ENCODE measurements at places on chromosomes 12 and 14.

- DNase-seq, result no peak
Observed at GRCh38 chr12:100953217-100953616, 158.6 kb downstream of the ANO4 start.

GRCh38 chr14:100871234-100872186 is 32.0 kb downstream of the RTL1 start:
- no peak for DNase-seq

DNA sequence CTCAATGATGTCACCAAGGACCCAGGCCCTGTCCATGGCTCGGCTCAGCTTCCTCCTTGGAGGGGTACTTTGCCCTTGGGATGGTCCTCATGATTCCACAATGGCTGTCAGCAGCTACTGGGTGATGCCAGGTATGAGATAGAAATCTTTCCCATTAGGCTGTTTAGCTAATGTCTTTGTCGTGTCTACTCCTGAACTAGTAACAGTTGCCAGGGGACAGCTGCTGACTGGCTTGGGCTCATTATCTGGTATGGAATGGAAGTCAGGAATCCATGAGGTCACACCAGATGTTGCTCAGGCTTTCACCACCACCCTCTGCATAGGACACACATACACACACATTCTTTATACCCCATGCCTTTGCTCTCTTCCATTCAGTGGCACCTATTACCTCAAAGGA is 9.2 kb downstream of the PRPH start:
- DNase-seq, result no peak

DNA sequence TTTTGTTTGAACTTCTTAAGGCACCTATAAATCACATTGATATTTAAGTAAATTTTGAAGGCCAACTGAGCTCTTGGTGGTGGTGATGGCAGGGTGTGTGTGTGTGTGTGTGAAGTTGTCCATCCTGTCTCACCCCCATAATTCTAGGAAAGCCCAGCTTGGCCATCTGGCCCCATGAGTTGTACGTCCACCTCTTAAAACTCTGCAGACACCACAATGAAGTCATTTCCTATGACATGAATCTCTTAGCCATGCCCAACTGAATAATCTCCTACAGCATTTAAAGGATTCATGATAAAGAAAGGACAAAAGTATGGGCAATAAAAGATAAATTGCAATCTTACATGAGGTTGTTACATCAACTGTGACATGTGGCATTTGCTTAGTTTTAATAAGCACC is 123.4 kb downstream of the TTC7B start:
- DNase-seq, result no peak

GRCh38 chr12:122722387-122722786 is 5.8 kb upstream of the HCAR3 start:
- DNase-seq, result no peak

GRCh38 chr12:24947541-24948419 is 1.1 kb downstream of the BCAT1 start:
- no peak for DNase-seq

GRCh38 chr12:89427508-89428156 is 75.3 kb upstream of the DUSP6 start:
- DNase-seq, result no peak

DNA sequence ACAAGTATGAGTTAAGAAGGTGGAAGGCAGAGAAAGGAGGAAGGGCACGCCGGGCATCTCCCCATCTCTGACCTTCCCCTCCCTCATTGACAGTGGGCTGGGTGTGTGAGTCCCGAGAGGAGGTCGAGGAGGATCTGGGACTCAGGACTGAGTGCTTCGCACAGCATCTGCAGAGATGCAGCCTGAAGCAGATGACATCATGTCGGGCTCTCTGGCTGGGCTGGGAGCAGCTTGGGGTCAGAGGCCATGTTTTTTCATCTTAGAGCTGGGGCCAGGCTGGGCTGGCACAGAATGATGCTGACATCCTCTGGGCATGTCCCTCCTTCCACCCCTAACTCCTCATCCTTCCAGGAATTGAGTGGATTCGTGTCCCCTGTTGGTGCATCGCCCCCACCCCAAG is 43.5 kb downstream of the CMKLR1 start:
- DNase-seq, result no peak

- no peak for DNase-seq
Observed at GRCh38 chr12:116677202-116677661, 60.6 kb downstream of the SPRING1 start.

GRCh38 chr12:51528852-51529650 is 62.0 kb upstream of the SCN8A start:
- no peak for DNase-seq

DNA sequence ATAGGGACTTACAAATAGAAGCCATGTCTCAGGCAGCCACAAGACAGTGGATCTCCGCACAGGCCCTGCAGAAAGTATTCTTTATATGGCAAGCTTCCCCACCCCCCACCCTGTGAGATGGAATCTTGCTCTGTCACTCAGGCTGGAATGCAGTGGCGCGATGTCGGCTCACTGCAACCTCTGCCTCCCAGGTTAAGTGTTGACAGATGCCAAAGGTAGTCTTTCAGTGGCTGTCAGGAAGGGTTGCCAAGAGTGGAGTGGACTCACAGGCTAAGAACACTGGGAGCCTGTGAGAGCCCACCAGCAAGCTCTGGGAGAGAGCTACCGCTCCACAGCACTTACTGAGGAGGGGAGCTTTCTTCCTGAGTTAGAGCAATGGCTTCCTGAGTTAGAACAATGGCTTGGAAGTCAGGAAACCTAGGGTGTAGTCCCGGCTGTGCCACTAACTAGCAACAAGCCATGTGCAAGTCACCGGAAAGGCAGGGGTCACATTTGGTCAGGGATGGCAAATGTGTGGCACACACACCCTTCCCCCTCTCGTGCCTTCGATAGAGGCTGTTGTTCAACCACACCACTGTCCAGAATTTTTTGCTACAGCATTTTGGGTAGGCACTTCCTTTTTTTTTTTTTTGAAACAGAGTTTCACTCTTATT is 2.6 kb downstream of the RNASE1 start:
- no peak for DNase-seq

DNA sequence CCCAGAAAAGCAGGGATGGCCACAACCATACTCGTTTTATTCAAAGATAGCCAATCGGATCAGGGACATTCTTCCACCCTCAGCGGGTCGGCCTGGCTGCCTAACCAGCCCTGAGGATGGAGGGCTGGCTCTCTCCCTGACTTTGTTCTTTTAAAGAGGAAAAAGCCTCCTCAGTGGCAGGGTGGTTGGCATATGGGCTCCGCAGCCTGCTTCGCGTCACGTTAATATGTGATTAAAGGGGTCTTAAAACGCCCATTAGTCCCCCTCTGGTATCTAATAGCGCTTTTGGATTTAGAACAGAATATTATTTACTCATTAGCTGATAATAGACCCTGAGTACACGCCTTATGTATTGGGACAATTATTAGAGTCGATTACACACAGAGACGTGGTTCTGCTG is 199.4 kb downstream of the PHETA1 start:
- no peak for DNase-seq

DNA sequence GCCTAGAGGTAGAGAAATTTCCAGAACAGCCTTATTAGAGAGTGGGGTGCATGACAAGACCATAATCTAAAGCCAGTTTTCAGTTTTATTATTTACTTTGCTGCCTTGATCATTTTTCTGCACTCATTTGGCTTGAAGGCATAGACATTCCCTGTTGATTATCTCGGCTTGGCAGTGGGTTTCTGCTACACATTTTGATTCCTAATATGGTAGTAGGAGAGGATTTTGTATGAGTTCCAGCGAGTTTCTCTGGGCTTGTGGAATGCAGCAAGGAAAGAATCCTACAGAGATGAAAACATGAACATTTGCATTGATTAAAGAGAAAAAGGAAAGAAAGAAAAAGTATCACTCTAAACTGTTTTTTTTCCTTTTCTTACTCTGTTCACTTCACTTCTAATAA is 281.2 kb downstream of the PAWR start:
- DNase-seq, result no peak

- no peak for DNase-seq
Observed at GRCh38 chr12:6549684-6550151, 6.1 kb downstream of the IFFO1 start.

DNA sequence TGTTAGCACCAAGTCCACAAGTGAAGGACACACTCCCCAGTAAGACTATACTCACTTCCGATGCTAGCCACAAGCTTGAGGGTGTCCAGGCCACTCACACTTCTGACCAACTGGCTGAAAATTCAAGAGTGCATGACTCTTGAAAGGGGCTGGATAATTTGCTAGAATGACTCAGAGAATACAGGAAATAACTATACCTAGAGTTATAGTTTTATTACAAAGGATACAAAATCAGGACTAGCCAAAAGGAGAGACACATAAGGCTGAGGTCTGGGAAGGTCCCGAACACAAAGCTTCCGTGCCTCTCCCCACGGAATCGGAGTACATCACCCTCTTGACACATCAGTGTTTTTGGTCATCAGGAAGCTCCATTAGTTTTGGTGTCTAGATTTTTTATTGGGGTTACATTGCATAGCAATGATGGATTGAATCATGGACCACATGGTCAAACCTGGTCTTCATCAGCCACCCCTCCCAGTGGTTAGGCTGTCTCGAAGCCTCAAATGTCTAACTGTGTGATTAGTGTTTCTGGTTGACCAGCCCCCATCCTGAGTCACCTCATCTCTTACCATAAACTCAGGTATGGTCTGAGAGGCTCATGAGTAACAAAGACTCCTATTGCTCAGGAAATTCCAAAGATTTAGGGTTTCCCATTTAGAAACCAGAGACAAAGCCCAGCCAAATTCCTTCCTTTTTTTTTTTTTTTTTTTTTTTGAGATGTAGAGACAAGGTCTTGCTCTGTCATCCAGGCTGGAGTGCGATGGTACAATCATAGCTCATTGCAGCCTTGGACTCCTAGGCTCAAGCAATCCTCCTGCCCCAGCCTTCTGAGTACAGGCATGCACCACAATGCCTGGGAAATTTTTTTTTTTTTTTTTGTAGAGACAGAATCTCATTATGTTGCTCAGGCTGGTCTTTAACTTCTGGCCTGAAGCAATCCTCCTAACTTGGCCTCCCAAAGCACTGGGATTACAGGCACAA is 472.0 kb upstream of the TBX3 start:
- no peak for DNase-seq

- no peak for DNase-seq
Observed at GRCh38 chr14:36522347-36522971, 2.4 kb upstream of the NKX2-1 start.

DNA sequence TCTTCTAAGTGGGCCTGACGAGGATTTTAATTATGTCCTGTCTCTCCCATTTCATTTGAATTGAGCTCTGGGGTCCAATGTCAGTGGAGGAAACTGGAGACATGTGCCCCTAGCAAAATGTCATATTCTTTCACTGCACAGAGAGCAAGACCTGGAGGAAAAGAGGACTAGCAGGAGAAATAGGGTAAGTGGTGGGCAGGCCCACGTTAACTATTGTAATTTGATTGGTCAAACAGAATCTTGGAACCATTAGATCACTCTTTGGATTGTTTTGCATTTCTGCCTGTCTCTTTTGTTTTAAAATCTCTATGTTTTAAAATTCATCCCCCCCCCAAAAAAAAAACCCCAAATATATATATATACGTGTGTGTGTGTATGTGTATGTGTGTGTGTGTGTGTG is 113.9 kb upstream of the PELI2 start:
- no peak for DNase-seq

DNA sequence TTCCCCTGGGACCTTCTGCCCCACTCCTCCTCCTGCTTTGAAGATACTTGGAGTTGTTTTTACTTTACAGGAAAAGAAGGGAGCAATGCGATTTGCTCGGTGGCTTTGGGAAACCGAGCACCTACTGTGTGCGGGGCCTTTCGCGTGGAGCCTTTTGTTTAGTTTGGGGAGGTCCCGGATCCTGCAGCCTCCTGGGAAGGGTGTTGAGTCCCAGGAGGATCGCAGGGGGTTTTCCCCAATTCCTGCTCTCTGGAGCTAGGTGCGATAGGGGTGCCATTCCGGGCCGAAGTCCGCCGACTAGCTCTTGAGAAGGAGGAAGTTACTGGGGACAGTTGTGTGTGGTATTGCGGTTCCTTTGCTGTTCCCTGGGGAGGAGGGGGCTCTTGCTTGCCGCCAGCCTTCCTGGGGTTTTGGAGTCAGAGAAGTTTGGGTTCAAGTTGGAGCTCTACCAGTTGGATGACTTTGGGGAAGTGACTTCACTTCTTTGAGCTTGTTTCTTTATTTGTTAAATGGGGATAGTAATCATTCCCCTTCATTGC is 1.1 kb downstream of the BRI3BP start:
- DNase-seq, result no peak

- DNase-seq, result no peak
Observed at GRCh38 chr14:92646952-92647796, 101.3 kb downstream of the LGMN start.

DNA sequence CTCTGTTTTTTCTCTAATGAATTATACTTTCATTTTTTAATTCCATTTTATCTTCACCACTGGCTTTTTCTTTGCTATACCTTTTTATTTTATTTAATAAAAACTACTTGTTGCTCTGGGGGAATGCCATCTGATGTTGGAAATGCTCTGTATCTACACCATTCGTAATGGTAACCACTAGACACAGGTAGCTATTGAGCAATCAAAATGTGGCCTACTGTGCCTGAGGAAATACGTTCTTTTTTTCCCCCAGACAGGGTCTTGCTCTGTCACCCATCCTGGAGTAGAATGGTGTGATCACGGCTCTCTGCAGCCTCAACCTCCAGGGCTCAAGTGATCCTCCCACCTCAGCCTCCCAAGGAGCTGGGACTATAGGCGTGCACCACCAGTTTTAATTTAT is 140.2 kb downstream of the FUT8 start:
- DNase-seq, result no peak

- no peak for DNase-seq
Observed at GRCh38 chr12:108915632-108916133, 35.8 kb downstream of the DAO start.

GRCh38 chr12:133264173-133264572 is 28.5 kb upstream of the ANHX start:
- no peak for DNase-seq

GRCh38 chr12:116089080-116089479 is 188.4 kb downstream of the MED13L start:
- no peak for DNase-seq

DNA sequence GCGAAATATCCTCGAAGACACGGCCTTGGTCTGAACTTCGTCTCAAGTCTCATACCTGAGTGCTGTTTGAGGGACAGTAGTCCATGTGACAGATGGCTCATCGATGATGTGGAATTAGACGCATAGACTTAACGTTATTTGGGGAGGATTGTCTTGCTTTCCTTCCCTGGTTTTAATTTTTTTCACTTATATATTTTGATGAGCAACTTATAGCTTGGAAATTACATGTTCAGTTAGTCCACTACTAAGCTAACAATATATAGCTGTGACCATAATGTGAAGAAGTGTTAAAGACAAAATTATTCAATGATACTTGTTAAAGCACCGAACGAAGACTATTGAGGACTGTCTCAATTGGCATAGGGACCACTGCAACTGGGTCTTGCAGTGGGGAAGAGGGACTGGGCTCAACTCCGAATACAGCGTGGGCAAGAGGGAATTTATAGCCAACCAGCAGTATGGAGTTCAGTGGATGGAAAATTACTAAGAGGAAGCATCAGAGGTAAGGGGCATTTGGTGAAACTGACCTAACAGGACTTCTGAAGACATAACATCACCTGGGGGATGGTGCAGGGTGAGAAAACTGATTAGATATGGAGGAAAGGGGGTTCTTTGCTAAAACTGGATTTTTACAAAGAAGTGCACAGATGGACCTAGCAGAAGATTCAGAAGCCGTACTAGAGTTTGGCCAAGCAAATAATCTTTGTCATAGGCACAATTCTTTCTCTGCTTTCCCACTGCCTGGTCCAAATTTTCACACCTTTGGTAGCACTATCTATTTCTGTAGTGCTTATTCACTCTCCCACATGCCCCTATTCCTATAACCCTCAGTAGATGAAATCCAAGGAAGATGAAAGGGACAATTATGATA is 910 bp upstream of the TM7SF3 start:
- DNase-seq, result no peak

Data from 8988T (cell line).